A549 (cell line): ENCODE measurements at places on chromosomes 13 and 19. TPM values are rescaled to one million over a fixed set of nuclear protein-coding genes. Genes with fewer than 3 reads are reported as not detected.

The PIAS4 gene
- 10.6 to 12.8 TPM (median 11.3 TPM) in 3 replicates for polyA plus RNA-seq

The IQCN gene
- polyA plus RNA-seq: 0.49 to 0.64 TPM (median 0.50 TPM) in 3 replicates

The FCAR gene
- not detected in 3 replicates for polyA plus RNA-seq

The CEACAM6 gene
- 0.51 to 0.97 TPM (median 0.53 TPM) in 3 replicates for polyA plus RNA-seq

The PLPP2 gene
- 89.6 to 100 TPM (median 90.9 TPM) in 3 replicates for polyA plus RNA-seq

The SPRED3 gene
- 2.6 to 3.6 TPM (median 2.8 TPM) in 3 replicates for polyA plus RNA-seq

The FCGBP gene
- 0.61 to 0.74 TPM (median 0.62 TPM) in 3 replicates for polyA plus RNA-seq

The LILRB3 gene
- polyA plus RNA-seq: not detected in 3 replicates

The TMC4 gene
- polyA plus RNA-seq: 0.85 to 1.5 TPM (median 1.2 TPM) in 3 replicates

The THAP8 gene
- 7.0 to 7.5 TPM (median 7.5 TPM) in 3 replicates for polyA plus RNA-seq

DNA sequence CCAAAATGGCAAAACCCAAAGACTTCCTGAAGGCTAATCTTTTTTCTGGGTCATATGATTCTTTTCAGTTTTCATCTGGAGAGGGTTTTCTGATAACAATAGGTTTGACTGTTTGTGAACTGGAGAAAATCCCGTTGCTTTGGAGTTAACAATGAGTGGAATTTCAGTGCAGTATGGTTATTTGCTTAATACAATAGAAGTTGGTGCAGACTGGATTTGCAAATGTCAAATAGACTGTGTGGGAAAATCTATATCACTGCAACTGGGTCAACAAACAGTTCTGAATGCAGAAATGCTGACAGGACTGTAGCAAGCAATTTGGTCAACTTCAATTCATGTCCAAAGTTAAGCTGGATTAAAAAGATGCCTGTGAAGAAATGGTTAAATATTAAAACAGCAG, 267.5 kb upstream of the ARGLU1 start:
- DNase-seq: no peak

DNA sequence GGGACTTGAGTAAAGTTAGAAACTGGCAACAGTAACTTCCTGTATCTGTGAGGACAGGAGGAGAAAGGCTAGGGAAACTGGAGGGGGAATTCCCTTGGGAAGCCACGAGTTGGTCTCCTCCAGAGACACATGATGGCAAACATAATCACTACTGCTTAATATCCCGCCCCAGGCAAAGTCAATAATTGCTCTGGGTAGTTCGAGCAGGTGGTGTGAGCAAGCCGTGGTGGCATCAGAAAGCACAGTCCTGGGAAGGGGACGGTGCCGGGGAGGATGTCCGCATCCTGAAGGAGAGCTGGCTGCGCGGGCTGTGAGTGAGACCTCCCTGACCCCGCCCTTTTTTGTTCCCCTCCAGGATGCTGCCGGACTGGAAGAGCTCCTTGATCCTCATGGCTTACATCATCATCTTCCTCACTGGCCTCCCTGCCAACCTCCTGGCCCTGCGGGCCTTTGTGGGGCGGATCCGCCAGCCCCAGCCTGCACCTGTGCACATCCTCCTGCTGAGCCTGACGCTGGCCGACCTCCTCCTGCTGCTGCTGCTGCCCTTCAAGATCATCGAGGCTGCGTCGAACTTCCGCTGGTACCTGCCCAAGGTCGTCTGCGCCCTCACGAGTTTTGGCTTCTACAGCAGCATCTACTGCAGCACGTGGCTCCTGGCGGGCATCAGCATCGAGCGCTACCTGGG, 1.4 kb downstream of the FFAR2 start:
- DNase-seq: no peak

DNA sequence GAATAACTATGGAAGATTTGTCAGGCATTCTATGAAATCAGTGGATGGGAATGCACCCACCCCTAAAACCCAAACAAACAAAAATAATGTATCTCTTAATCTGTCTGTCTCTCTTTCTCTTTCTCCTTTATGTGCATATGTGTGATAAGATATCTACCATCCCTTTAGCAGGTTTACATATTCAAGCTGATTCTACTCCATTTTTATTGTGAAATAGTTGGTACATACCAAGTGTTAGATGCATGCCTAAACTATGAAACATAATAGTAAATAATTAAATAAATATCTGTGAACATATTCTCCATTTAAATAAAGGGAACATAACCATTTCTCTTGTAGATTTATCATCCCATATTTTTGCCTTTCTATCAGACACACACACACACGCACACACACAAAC, 121.8 kb upstream of the PCDH9 start:
- DNase-seq: no peak

DNA sequence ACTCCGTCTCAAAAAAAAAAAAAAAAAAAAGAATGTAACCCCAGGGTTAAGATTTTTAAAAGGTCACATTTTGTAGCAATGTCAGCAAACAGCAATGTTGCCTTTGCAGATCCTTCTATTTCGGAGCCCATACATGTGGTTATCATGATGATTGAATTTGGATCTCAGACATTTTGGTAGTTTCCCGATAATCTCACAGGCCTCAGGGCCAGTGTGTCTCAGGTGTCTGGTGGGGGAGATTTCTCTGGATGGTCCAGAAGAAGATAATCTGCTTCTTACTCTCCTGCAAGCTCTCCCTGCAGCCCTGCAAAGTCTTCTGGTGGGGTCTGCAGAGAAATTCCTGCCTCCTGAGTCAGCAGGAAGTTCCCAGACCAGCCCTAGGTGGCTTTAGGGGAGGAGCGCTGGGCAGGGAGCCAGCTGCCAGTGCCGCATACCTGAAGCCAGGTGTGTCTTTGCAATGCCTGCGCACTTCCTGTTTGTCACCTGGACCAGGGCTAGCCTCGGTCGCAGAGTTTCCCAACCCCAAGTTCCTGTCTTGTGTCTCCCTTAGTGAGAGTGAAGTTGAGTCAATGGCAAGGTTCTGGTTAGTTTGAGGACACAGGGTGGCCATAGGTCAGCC, 1.4 kb downstream of the SH2D3A start:
- peak; percentile 44 for DNase-seq

GRCh38 chr13:30835442-30835841, 70.6 kb upstream of the MEDAG start:
- no peak for DNase-seq

GRCh38 chr19:41641879-41642485, 15.1 kb upstream of the CEACAM4 start:
- DNase-seq: peak; percentile 78

DNA sequence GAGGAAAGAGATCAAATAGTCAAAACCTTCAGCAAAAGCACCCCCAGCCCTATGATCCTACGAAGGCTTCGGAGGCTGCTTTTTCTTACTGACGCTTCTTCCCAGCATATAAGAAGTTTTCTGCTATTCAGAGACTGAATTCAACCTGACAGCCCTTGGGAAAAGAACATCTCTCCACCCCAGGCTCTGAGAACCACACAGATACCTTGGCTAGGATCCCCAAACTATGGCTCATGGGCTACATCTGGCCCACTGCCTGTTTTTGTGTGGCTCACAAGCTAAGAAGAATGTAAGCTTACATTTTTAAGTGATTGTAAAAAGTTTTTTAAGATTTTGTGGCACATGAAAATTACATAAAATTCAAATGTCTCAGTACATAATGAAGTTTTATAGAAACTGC, 3.0 kb downstream of the SLC15A1 start:
- DNase-seq: no peak

DNA sequence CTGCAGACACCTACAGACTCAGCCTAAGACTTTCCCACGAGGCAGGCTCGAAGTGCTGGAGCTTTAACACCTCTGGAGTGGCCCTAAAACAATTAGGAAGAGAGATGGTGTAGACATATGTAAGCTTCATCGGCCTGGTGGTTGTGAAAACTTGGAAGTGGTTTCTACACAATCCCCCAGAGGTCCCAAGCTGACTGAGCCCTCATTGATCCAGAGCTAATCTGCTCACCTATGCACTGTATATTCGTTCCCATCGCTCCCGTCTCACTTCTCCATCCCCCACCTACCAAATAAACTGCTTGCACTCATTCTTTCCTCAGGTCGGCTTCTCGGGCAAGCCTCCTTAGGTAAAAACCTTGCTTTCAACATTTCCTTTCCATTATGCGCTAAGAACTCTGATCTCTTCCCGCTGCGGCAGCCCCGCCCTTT, 767 bp upstream of the ZNF793 start:
- no peak for DNase-seq

GRCh38 chr13:76619631-76620030, 266.6 kb downstream of the KCTD12 start:
- DNase-seq: no peak

DNA sequence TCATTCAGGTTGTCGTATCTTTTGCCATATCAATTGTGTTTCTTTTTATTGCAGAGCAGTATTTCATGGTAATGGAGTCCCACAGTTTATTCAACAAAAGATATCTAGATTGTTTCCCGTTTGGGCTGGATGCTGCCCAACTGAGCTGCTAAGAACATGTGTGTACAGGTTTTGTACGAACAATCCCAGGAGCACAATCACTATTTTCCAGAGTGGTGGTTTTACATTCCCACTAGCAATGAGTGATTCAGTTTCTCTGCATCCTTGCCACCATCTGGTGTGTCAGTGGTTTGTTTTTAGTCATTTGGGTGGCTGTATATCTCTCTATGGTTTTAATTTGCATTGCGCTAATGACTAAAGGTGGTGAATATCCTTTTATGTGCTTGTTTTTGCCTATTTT, 52.7 kb upstream of the ZDHHC20 start:
- no peak for DNase-seq

- no peak for DNase-seq
These were observed 17.4 kb upstream of the SIGLEC6 start for GRCh38 chr19:51548891-51549305.
